CD4-positive, alpha-beta T cell treated with Interleukin-6 at 100 ng/mL for 8 hours (primary cell): ENCODE measurements at places on chromosomes 1 and 21.

- no peak for DNase-seq
Observed at GRCh38 chr1:21496886-21497285, 12.3 kb upstream of the ALPL start.

DNA sequence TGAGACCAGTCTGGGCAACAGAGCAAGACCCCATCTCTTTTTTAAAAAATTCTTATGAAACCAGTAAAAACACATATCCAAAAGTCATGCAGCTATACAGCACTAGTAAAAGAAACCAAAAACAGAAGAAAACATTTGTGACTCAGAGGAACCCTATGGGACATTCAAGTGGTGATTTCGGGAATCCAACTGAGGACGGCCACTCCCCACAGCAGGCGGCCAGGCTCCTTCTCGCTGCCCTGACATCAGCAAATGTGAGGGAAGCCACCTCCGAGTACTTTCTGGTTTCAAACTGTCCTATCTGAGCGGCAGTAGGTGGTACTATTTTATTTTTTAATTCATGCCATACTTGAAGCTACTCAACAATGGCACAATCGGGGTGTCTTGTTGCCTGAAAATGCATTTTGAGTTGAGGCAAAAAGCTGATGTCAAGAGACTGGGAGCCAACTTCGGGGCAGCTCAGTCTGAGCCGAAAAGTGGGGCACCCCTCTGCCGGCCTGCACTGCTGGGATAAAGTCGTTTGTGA is 3.3 kb downstream of the SUMO3 start:
- no peak for DNase-seq

- DNase-seq: no peak
Observed at GRCh38 chr1:95115708-95116137, 1.4 kb upstream of the TLCD4 start.

- no peak for DNase-seq
Observed at GRCh38 chr1:227120826-227121225, 180.7 kb downstream of the COQ8A start.

- DNase-seq: no peak
Observed at GRCh38 chr1:6534248-6534822, 20.0 kb downstream of the NOL9 start.

DNA sequence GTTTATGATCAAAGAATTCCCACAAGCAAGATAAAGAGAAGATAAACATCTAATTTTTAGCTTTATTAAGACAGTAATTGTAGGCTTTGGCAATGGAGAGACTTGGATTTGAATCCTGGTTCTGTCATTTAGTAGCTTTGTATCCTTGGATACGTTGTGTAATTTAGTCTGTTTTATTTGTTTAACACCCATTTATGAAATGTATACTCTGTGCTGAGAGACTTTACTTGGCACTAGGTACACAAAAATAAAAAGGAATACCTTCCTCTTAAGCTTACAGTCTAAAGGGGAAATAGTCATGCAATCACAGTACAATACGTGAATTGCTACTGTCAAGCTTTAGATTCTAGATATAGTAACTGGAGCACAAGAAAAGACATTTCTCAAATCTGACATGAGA is 23.8 kb downstream of the ZMPSTE24 start:
- no peak for DNase-seq

DNA sequence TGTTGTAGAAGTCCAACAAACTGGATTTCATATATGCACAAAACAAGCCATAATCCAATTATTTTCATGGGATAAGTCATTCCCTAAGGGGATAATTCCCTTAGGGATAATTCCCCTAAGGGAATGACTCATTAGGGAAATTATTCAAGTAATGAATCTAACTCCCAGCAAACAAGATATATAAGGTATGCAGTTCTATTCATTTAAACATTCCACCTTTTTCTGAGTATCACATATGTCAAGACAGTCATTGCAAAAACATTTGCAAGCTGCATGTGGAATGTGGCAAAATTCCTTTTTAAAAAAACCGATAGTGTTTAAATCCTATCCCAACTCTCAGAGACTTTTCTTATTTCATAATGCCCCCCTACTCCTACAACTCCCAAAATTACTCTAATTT is 131.2 kb downstream of the AKT3 start:
- no peak for DNase-seq

GRCh38 chr1:205532996-205533735 is 28.7 kb downstream of the CDK18 start:
- DNase-seq: no peak

- peak; percentile 60 for DNase-seq
Observed at GRCh38 chr1:26602378-26602959, 72.9 kb downstream of the RPS6KA1 start.

- DNase-seq: peak; percentile 73
Observed at GRCh38 chr1:175188936-175189335, 3.6 kb downstream of the KIAA0040 start.

- DNase-seq: no peak
Observed at GRCh38 chr1:24770881-24771280, 25.6 kb downstream of the CLIC4 start.

- DNase-seq: no peak
Observed at GRCh38 chr1:169012416-169012815, 94.1 kb upstream of the ATP1B1 start.

GRCh38 chr21:31470896-31471694 is 127.0 kb upstream of the TIAM1 start:
- no peak for DNase-seq

DNA sequence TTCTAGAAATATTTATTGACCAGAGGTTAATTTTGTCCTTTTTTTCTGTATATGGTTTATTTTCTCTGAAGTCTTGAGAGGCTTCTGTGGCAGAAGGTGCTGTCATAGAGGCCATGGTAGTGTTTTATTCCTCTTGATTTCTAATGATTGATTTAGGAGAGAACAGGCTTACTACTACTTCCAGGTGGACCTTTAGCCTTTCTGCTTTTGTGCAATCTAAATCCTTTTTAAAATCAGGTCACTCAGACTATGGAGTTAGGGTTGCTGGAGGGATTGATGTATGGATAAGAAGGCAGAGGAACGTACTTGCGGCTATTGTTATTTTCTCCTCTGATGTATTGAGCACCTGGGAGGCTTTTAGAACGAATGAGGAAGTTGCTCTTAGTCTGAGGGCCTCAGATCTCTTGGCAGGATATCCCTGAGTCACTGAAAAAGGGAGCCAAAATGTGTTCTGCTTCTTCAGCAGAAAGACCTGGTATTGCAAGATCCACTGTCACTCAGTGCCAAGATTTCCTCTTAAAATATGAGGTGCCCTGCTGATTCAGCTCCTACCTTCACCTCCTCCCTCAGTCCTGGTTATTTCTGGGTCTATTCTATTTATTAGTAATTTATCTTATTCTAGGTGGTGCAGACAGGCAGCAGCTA is 277.4 kb downstream of the ZNF648 start:
- no peak for DNase-seq

- no peak for DNase-seq
Observed at GRCh38 chr1:20530901-20531300, 21.5 kb upstream of the FAM43B start.

DNA sequence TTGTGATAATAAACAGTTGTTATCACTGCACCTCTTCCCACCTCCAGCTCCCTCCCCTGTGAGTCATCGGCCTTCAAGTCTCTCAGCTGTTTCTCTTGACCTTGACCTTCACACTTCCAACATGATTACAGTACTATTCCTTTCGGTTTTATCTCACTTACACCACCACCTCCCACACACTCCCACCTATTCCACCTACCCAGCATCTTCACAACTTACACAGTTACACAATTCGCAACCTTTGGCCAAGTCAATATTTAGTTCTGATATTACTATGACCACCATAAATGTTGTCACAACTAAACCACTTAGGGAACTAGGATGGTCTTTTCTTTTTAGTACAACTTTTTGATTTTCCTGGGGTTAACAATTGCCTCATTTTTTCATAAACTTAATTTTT is 60.2 kb downstream of the RIPK4 start:
- DNase-seq: no peak

- DNase-seq: no peak
Observed at GRCh38 chr1:217469983-217470382, 160.9 kb downstream of the GPATCH2 start.

GRCh38 chr1:22796642-22797041 is 86.0 kb downstream of the EPHB2 start:
- no peak for DNase-seq

GRCh38 chr21:31395268-31395667 is 51.2 kb upstream of the TIAM1 start:
- DNase-seq: no peak

DNA sequence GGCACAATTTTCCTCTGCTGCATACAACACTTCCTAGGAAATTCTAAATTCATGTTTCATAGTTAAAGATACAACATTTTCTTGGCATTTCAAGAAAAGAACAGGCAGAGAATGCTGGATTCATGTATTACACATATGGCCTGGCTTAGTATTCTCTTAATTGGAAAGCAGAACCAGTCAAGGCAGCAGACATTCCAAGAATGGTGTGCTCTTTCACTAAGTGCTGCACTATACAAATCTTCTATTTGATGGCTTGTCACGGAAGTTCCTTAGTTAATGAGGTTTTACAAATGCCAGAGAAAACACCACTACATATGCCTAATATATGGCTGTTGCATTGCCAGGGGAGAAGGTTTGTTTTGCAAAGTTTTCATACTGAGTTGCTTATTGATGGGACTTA is 80.8 kb upstream of the DYNLT5 start:
- DNase-seq: no peak

DNA sequence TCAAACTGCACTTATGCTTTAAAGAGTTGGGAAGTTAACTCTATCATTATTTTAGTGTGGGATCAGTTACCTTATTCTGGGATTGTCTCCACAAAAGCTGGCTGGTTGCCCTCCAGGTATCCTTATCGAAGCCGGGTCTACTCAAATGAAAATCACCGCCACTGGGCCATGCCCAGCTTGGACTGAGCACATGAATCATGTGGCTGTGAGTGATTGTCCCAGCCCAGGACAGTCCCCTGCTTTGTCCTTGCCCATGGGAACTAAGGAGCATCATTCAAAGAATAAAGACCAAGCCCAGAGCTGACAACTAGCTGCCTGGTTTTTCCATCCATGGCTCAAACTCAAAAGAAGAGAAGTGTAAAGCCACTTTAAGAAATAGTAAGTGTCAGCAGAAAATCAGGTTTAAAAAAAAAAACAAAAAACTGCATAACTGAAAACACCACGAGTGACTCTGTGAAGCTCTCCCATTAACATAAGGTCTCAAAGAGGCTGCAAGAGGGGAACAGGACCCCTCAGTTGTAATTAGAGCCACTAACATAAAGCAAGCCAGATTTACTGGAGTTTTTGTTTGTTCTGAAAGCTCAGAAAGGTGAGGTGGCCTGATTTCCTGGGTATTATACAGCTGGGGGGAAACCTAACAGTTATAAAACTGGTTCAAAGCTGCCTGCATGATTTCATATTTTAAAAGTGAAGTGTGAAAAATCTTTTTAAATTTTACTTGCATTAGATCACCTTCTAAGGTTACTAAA is 91.5 kb downstream of the KIF14 start:
- no peak for DNase-seq

DNA sequence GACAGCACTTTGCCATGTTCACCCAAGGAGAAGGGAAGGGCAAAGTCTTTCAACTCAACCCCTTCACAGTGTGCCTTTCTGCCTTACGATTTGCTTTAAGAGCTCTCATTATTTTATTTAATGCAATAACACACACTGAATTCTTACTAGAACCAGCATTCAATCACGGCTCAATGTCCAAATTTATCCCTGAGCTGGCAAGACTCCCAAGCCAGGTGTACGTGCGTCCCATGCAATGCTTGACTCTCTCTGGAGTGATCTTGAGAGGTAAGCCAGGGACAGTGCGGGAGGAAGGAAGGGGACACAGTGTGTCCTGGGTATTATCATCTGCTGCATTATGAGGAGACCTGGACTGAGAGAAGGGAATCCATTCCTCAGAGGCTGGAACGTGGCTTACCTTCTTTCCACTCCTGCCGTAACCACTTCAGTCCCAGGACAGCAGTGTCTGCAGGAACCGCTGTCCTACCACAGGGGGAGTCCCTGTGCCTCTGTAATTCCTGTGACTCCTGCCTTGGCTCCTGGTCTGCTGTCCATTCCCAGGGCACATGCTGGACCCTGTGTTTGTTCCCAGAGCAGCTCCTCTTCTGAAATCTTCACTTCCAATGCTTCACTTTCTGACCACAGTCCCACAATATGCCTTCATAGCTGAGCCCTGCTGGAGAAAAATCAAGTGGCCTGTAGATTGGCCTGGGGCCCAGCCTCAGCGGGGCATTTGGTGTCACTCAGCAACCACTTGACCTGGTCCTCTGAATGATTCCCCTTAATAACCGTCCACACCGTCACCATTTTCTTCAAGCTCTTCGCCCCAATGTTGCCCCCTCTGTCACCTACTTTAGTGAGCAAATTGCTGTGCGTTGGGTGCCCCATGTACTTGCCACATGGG is 28.6 kb upstream of the STUM start:
- DNase-seq: no peak

DNA sequence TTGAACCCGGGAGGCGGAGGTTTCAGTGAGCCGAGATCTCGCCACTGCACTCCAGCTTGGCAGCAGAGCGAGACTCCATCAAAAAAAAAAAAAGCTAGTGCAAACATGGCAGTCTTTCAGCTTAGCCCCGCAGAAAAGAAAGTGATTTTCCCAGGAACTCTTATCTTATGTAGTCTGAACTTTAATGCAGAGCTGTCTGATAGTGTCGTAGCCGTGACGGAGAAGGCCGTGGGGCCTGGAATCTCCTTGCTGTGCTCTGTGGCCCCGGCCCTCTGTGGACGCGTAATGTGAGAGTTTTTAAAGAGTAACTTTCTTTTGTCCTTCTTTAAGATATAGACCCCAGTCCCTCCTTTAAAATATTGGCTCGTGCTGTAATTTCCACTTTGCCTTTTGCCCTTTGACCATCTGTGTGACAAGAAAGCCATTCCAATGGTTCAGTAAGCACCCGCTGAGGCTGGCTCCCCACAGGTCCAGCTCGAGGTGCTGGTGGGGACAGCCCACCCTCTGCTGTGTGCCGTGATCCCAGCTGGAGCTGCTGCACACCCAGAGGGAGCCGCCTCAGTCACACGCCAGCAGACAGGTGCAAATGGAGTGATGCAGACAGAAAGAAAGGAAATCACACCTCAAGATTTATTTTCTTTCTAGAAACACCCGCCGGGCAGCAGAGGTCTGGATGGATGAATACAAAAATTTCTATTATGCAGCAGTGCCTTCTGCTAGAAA is 164.0 kb downstream of the PGBD5 start:
- DNase-seq: no peak

DNA sequence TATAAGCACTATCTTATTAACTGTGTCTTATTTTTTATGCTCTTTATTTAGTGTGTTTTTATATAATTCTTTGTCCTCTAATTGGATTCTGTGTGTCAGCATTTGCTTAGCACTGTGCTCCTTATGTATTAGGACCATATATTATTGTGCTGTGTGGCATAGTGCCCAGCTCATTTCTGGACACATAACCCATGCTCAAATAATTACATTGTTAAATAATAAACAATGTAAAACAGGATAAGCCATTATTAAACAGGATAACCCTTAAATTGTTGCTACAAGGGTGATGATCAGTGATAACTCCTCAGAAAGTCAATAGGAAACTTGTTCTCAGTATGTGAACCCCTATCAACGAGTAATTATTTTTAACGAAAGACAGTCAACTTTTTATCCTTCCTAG is 150.4 kb downstream of the ADGRL4 start:
- no peak for DNase-seq

GRCh38 chr1:214550013-214550856 is 1.2 kb downstream of the PTPN14 start:
- no peak for DNase-seq

- no peak for DNase-seq
Observed at GRCh38 chr1:227730630-227731151, 4.4 kb downstream of the JMJD4 start.

- DNase-seq: peak; percentile 79
Observed at GRCh38 chr1:18948048-18948912, 8.2 kb downstream of the IFFO2 start.
